Activated T-helper 1 cell treated with Interleukin-2 at 50 U/mL for 16 hours (primary cell): ENCODE measurements at places on chromosomes 3 and 15.

DNA sequence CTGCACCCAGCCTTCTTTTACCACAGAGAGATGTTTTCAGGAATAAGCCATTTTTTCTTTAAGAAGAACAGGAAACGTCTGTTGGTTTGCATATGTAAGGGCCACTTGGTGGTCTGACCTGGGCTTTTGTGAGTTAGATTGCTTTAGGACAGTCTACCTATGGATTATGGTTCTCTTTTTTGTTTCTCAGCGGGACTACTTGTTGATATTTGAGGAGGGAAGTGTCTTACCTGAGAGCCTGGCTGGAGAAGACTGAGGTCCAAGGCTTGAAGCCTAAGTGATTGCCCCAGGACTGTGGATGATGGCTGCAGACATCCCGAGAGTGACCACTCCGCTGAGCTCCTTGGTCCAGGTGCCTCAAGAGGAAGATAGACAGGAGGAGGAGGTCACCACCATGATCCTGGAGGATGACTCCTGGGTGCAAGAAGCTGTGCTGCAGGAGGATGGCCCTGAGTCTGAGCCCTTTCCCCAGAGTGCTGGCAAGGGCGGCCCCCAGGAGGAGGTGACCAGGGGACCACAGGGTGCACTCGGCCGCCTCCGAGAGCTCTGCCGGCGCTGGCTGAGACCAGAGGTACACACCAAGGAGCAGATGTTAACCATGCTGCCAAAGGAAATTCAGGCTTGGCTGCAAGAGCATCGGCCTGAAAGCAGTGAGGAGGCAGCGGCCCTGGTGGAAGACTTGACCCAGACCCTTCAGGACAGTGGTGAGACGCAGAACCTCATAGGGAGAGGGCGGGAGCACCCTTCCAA is 3.0 kb downstream of the ZSCAN2 start:
- DNase-seq: no peak

DNA sequence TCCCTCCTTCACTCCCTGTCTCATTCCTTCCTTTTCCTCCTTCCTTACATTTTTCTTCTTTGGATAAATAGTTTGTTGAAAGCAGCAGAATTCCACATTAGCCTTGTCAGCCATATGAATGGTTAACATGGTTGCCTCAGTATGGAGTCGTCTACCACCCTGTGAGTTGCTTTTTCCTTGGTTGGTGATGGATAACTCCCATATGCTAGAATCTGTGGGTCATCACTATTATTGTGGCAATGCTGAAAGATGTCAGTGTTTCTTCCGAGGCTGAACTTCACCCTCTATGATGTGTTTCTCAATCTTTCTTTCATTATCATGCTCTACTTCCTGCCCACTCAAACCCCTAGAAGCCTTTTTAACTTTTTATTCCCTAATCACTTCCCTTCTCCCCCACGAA is 481.8 kb upstream of the KCNMB2 start:
- no peak for DNase-seq

- no peak for DNase-seq
Measured at GRCh38 chr3:13338996-13339395, 81.1 kb downstream of the NUP210 start.

DNA sequence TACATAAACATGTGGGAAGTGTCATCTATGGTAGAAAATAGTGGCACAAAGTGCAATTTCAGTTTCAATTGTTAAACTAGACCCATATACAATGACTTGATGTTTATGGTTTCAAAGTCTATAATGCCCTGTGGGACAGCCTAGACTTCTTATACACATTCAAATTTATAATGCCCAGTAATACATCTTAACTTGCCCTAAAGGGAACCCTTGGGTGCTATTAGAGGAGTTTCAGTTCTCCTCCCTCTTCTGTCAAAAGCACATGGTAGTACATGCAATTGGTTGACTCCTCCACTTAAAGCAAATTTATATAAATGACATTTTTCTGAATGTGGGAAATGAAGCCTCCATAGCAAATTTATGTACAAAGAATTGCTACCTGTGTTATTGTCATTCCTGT is 30.2 kb upstream of the OR5K4 start:
- DNase-seq: no peak

GRCh38 chr3:22887664-22888291 is 315.3 kb upstream of the UBE2E2 start:
- no peak for DNase-seq

GRCh38 chr3:187098923-187099512 is 40.3 kb downstream of the RPL39L start:
- DNase-seq: no peak
